Bronchial smooth muscle cell (primary cell): ENCODE measurements at places on chromosomes 5 and 9. TPM values are rescaled to one million over a fixed set of nuclear protein-coding genes. Genes with fewer than 3 reads are reported as not detected.

The FBXW5 gene
- total RNA-seq, result 107 and 184 TPM in 2 replicates

The SH3GL2 gene
- not detected in 2 replicates for total RNA-seq

The TAF1L gene
- under 0.01 TPM in 2 replicates for total RNA-seq

The PCA3 gene
- total RNA-seq, result under 0.01 and 0.26 TPM in 2 replicates

The HSDL2 gene
- total RNA-seq, result 42.2 and 54.9 TPM in 2 replicates

The ALDH1A1 gene
- 7.7 and 10.1 TPM in 2 replicates for total RNA-seq

The NIM1K gene
- total RNA-seq, result 3.9 and 4.2 TPM in 2 replicates

The ODF2 gene
- 21.4 and 21.6 TPM in 2 replicates for total RNA-seq

The ARID3C gene
- total RNA-seq, result not detected in 2 replicates

The CENPK gene
- 2.1 and 5.0 TPM in 2 replicates for total RNA-seq

The RORB gene
- 1.3 and 2.0 TPM in 2 replicates for total RNA-seq

The COL23A1 gene
- total RNA-seq, result under 0.01 TPM in 1 of 2 replicates, not detected in the other
